ENCODE measurements at places on chromosomes 7 and 10. TPM values are rescaled to one million over a fixed set of nuclear protein-coding genes. Genes with fewer than 3 reads are reported as not detected.

DNA sequence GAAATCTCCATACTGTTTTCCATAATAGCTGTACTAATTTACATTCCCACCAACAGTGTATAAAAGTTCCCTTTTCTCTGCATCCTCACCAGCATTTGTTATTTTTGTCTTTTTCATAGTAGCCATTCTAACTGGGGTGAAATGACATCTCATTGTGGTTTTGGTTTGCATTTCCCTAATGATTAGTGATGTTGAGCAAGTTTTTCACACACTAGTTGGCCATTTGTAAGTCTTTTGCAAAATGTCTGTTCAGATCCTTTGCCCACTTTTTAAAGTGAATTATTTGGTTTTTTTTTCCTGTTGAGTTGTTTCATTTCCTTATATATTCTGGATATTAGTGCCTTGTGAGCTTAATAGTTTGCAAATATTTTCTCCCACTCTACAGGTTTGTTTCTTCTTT, 101.0 kb upstream of the NFE2L3 start:
- H3K36me3 ChIP-seq: no peaks in the 10 kb centered on the region
- no peaks in the 10 kb centered on the region for H3K27me3 ChIP-seq
- DNase-seq: no peak
- no peak overlapping the region for H3K4me3 ChIP-seq
- no peak overlapping the region for H3K27ac ChIP-seq
- H3K4me1 ChIP-seq: no peaks in the 10 kb centered on the region

DNA sequence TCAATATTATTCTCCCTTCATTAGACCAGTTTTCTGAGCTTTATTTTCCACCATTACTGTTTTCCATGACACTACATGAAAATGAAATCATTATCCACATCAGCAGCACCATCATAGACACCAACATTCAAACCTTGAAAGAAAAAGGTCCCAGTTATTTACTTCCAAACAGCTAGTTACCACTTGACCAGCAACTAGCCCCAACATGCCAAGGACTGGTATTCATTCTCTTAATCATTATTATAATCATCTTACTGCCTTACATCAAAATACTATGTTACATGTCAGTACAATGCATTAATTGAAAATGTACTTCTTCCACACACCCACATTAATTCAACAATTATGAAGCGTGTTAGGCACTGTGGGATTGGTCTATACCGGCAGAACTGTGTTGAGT, 199.4 kb downstream of the TSPAN12 start:
- no peaks in the 10 kb centered on the region for H3K36me3 ChIP-seq
- DNase-seq: no peak
- no peaks in the 10 kb centered on the region for H3K27me3 ChIP-seq
- H3K4me1 ChIP-seq: no peaks in the 10 kb centered on the region
- no peak overlapping the region for H3K4me3 ChIP-seq

- H3K36me3 ChIP-seq: no peaks in the 10 kb centered on the region
- no peak for DNase-seq
- H3K4me3 ChIP-seq: no peak overlapping the region
- H3K4me1 ChIP-seq: peaks cover 7% of the 10 kb centered on the region
Observed at GRCh38 chr7:36075561-36075960, 77.5 kb upstream of the EEPD1 start.

DNA sequence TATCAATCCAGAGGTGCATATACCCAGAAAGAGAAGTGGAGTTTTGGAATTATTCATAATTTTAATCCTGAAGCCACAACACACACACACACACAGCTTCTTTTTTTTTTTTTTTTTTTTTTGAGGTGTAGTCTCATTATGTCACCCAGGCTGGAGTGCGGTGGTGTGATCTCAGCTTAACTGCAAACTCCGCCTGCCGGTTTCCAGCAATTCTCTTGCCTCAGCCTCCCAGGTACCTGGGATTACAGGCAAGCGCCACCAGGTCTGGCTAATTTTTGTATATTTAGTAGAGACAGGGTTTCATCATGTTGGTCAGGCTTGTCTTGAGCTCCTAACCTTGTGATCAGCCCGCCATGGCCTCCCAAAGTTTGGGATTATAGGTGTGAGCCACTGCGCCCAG, 35.4 kb downstream of the TET1 start:
- H3K27me3 ChIP-seq: no peaks in the 10 kb centered on the region
- peaks cover 16% of the 10 kb centered on the region for H3K4me1 ChIP-seq
- no peaks in the 10 kb centered on the region for H3K36me3 ChIP-seq
- H3K27ac ChIP-seq: no peak overlapping the region
- DNase-seq: no peak

GRCh38 chr10:125999694-126000093, 103.3 kb downstream of the FANK1 start:
- H3K4me1 ChIP-seq: no peaks in the 10 kb centered on the region
- no peak for DNase-seq
- H3K27ac ChIP-seq: no peak overlapping the region
- no peaks in the 10 kb centered on the region for H3K36me3 ChIP-seq
- no peak overlapping the region for H3K4me3 ChIP-seq

GRCh38 chr7:105337529-105337928, 51.2 kb downstream of the SRPK2 start:
- H3K4me1 ChIP-seq: 0 out of 2 replicates have a peak, but pooled peaks cover 3% of the 10 kb centered on the region
- no peak overlapping the region for H3K27ac ChIP-seq
- H3K27me3 ChIP-seq: no peaks in the 10 kb centered on the region
- H3K36me3 ChIP-seq: no peaks in the 10 kb centered on the region

DNA sequence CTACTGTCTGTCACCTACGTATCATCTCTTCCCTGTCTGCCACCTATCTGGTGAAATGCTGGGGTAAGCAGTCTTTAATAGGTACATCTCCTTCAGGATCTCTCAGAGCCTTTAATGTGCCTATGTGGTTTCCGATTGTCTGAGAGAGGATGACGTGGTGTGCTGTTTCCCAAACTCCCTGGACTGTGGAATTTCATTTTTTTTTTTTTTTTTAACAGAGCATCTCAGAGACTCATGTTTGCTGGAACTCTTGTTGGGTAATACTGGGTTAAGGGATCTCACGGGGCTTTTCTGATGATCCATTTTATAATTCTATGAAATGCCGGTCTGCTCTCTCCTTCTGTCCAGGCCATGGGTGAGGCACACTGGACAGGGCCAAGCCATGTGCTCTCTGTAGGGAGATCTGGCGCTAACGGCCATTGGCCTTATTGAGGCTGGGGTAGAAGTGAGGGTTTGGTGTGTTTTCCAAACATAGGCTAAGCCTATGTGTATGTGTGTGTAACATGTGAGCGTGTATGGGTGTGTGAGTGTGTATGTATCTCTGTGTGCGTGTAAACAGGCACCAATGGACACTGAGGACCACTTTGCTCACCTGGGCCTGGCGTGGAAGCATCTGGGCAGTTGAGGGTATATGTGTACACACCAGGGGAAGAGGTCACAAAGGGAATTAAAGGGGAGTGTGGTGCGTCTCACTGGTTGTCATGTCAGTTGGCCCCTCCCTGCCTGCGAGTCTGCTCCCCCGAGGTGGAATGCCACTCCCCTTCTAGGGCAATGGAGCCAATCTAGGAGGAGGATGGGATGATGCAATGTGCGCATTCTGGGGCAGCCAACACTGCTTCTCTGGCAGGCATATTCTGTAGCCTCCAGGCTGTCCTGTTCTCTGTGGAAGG, 7.8 kb downstream of the ADRA2A start:
- no peak overlapping the region for H3K27ac ChIP-seq
- peak; percentile 41 for DNase-seq
- no peaks in the 10 kb centered on the region for H3K27me3 ChIP-seq
- no peaks in the 10 kb centered on the region for H3K36me3 ChIP-seq
- H3K4me3 ChIP-seq: no peak overlapping the region
- peaks cover 6% of the 10 kb centered on the region for H3K4me1 ChIP-seq

- no peaks in the 10 kb centered on the region for H3K36me3 ChIP-seq
- H3K27me3 ChIP-seq: no peaks in the 10 kb centered on the region
- peaks cover 14% of the 10 kb centered on the region for H3K4me1 ChIP-seq
- DNase-seq: peak; percentile 79
- no peak overlapping the region for H3K27ac ChIP-seq
Observed at GRCh38 chr7:113289140-113289740, 170.9 kb upstream of the SMIM30 start.

- no peak overlapping the region for H3K4me3 ChIP-seq
- H3K27ac ChIP-seq: no peak overlapping the region
- DNase-seq: peak; percentile 33
- peaks cover 26% of the 10 kb centered on the region for H3K4me1 ChIP-seq
Observed at GRCh38 chr10:4691776-4692175, 134.2 kb upstream of the AKR1E2 start.

DNA sequence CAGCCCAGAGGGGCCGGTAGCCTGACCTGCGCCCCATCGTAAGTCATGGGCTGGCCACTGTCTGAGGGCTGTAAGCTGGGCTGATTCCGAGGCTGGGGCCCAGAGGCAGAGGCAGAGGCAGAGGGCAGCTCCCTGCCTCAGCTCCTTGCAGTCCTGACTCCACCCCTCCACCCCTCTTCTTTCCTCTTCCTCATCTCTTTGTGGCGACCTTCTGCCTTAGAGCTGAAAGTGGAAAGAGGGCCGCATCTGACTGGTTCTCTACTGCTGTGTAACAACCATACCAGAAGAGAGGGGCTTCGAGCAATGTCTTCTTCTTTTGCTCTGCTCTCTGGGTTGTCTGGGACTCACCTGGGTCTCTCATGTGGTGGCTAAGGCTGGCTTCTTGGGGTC, 179.1 kb downstream of the RPS24 start:
- H3K36me3 ChIP-seq: no peaks in the 10 kb centered on the region
- H3K4me3 ChIP-seq: no peak overlapping the region
- no peaks in the 10 kb centered on the region for H3K27me3 ChIP-seq
- peaks cover 19% of the 10 kb centered on the region for H3K4me1 ChIP-seq

DNAH11 gene
- 0.51 TPM for total RNA-seq

- DNase-seq: no peak
- peaks cover 10% of the 10 kb centered on the region for H3K4me1 ChIP-seq
- H3K27ac ChIP-seq: no peak overlapping the region
- no peak overlapping the region for H3K4me3 ChIP-seq
- no peaks in the 10 kb centered on the region for H3K27me3 ChIP-seq
Observed at GRCh38 chr7:102942181-102942866, 29.5 kb downstream of the LRRC17 start.

FOXI2 gene
- not detected for total RNA-seq

GRCh38 chr10:15719899-15720634, at the start of gene ITGA8:
Gene ITGA8, minus strand, starts transcription at chr10:15719922. Its CDS starts 151 bp downstream, at chr10:15719771.
- peak within 1 kb of the TSS; percentile 60 for H3K4me3 ChIP-seq
- H3K27me3 ChIP-seq: peaks cover 35% of the 10 kb centered on the region
- no peaks in the 10 kb centered on the region for H3K36me3 ChIP-seq
- no peak within 1 kb of the TSS for H3K27ac ChIP-seq

LRRD1 gene
- total RNA-seq: not detected

GRCh38 chr7:43077285-43077684, 35.2 kb upstream of the HECW1 start:
- H3K36me3 ChIP-seq: no peaks in the 10 kb centered on the region
- no peak overlapping the region for H3K27ac ChIP-seq
- H3K27me3 ChIP-seq: 0 out of 2 replicates have a peak, but pooled peaks cover 8% of the 10 kb centered on the region
- no peak for DNase-seq

DNA sequence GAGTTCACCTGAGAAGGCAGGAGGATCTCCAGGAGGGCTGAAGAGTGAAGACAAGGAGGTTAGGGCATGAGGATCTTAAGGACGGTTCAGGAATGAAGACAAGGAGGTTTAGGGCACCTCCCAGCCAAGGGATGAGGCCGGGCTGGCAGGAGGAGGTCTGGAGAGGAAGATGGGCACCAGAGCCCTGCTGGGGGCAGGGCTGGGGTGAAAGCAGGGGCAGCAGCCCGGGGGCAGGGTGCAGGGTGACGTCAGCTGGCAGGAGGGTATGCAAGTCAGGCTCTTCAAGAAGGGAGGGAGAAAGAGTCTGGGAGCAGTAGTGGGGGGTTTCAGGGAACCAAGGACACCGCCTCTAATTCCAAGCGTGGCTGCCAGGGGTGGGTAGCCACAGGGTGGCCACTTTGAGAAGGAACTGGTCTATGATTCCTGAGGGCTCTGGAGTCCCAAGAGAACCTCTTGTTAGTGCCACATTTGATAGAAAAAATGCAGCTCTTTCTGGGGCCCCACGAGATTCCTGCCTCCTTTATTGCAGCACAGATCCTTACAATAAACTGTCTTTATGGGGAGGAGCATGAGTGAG, 101.6 kb downstream of the C10orf90 start:
- peak overlapping the region; percentile 82 for H3K27ac ChIP-seq
- no peaks in the 10 kb centered on the region for H3K27me3 ChIP-seq
- H3K36me3 ChIP-seq: no peaks in the 10 kb centered on the region
- peaks cover 23% of the 10 kb centered on the region for H3K4me1 ChIP-seq
- H3K4me3 ChIP-seq: no peak overlapping the region

DNA sequence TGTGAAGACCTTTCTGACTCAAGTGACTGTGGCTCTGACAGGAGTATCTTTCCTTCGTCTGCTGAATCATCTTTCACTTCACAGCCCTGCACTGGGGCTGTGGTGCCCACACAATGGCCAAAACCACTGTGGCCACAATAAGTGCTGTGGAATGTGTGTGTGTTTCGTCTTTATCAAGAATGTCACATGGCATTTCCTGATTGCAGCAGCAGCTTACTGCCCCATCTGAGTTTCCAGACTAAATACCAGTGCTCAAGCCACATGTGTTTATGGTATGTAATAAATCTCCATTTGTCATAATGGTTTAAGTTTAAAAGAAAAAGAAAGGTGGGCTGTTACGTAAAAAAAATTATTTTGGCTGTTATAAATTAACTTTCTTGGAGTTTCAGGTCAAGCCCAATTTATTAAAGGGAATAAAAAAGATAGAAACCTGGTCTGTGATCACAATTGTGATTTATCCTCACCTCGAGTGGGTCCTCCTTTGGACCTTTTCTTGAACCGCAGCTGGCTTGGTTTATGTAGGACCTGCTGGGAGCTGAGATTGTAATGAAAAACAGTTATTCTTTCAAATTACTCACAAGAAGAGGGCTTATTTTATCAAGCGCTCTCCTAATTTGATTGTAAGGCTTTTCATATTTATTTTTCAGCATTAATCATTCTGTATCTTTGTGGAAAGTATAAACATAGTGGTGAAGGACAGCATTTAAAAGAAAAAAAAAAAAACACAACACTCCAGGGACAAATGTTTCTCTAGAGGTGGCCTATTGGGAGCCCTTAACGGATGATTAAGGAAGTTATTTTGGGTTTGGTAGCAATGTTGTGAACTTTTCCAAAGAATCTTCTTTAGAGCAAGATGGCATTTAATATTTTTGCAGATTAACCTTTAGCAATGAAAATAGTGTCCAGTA, 116.2 kb downstream of the LRMDA start:
- no peak overlapping the region for H3K4me3 ChIP-seq
- H3K4me1 ChIP-seq: peaks cover 54% of the 10 kb centered on the region
- H3K27ac ChIP-seq: peak overlapping the region; percentile 57
- H3K36me3 ChIP-seq: no peaks in the 10 kb centered on the region
- DNase-seq: peak; percentile 89

DNA sequence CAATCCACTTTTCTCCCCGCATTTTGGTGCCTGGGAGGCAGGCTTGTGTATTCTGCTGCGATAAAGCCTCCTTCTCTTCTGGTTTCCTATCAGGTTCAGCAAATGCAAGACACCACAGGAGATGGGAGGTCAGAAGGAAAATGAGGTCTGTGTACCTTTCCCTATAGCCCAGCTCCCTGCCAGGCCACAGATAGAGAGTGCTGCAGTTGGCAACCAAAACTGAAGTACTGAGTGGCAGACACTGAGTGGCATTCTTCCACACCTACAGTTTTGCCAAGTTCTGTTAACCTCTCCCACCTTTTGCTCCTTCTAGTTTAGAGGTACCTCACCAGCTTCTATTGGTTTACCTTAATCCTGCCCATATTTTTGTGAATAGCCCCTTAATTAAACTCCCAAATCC, 948.4 kb downstream of the SORCS1 start:
- DNase-seq: no peak
- no peak overlapping the region for H3K27ac ChIP-seq
- no peak overlapping the region for H3K4me3 ChIP-seq

GRCh38 chr10:98416606-98417388, 1.8 kb upstream of the PYROXD2 start:
- H3K27ac ChIP-seq: no peak overlapping the region
- peaks cover 4% of the 10 kb centered on the region for H3K4me1 ChIP-seq
- H3K27me3 ChIP-seq: no peaks in the 10 kb centered on the region
- no peaks in the 10 kb centered on the region for H3K36me3 ChIP-seq
- no peak for DNase-seq

Data from GM23248 (cell line).